ENCODE measurements at places on chromosomes 11 and 22.

DNA sequence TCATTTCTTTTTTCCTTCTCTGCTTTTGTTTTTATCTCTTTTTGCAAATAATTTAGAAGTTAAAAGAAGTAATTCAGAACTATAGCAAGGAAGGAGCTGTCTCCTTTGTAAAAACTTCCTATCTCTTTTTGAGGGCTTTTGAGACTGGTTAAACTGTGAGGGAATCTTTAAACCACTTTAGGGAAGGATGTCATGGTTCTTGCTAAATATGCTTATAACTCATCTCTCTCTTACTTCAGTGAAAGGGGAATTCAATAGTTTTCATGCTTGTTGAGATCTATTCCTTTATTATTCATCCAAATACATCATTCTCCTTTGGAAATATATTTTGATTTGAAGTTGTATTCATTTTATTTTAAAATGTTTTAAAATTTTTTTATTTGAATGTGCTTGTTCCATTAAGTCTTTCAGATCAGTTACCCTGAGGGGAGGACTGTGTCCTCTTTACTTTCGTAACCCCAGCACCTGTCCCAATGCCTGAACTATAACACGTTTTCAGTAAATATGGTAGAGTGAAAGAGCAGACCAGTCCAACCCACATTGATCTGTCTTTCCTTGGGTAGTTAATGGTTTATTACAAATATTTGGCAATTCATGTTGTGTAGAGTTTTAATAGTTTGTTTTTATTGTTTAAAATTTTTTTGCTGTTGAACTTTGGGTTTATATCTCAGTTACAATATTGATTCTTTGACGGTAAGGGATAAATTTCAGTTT is 27.5 kb downstream of the AMOTL1 start:
- no peak for DNase-seq

GRCh38 chr11:108405706-108406105 is 61.6 kb downstream of the C11orf65 start:
- no peak for DNase-seq

- peak; percentile 62 for DNase-seq
Observed at GRCh38 chr22:45212306-45212709, 28.4 kb downstream of the KIAA0930 start.

DNA sequence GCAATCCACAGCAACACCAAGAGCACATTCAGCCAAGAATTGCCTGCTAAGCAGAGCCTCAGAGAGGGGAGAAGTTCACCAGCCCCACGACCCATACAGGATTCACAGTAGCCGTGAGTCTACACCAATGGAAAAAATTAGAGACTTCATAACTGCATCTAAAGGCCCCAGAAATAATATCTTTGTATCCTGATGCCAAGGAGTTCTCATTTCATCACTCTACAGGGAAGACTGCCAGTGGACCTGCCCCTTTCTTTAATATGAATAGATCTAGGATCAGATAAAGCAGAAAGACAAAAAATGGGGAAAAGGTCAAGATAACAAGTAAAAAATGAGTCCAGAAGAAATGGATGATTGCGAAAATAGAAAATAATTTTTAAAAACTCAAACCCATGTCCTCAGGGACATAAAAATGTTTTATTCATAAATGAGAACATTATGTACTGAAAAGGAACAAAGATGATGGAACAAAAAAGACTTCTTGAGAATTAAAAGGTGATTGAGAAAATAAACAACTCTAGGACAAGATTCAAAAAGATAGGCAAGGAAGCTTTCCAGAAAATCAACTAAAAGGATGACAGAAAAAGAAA is 9.5 kb downstream of the APOL3 start:
- DNase-seq, result no peak

- DNase-seq, result no peak
Observed at GRCh38 chr11:93117565-93117964, 80.2 kb downstream of the SLC36A4 start.

- DNase-seq, result no peak
Observed at GRCh38 chr22:49322231-49322630, 505.4 kb downstream of the BRD1 start.

- DNase-seq, result no peak
Observed at GRCh38 chr11:63887386-63887999, 29.5 kb downstream of the RCOR2 start.

DNA sequence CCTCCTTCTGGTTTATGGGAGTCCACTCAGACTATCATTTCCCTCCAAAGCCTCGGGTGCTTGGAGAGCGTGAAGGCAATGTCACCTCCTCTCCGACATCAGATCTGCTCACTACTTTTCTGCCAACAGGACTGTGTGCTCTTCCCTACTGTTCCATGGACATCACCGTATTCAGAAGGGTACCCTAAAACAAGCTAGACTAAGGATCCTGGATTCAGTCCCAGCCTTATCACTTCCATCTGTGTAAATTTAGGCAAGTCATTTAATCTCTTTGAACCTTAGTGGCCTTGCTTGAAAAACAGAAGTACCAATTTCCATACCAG is 78.2 kb downstream of the KCNC1 start:
- DNase-seq, result no peak

GRCh38 chr11:6129011-6129410 is 21.5 kb downstream of the OR56B4 start:
- DNase-seq, result no peak

DNA sequence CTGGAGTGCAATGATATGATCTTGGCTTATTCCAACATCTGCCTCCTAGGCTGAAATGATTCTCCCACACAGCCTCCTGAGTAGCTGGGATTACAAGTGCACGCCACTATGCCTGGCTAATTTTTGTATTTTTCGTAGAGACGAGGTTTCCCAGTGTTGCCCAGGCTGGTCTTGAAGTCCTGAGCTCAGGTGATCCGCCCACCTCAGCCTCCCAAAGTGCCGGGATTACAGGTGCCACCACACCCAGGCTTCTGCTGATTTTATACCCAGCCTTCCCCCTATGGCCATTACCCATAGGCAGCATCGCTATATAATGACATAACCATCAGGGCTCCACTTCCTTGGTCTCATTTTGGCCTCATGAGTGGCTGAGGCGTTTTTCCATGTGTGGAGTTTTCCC is 60.6 kb upstream of the RAB1B start:
- no peak for DNase-seq
